ENCODE measurements at places on chromosomes 4 and X.

GRCh38 chr4:98613453-98614075 lies 44.8 kb downstream of the TSPAN5 start:
- peak; percentile 37 for DNase-seq

GRCh38 chrX:132956421-132957210 lies 1.8 kb downstream of the HS6ST2 start:
- no peak for DNase-seq

- no peak for DNase-seq
These were observed 115.9 kb upstream of the RBPJ start for GRCh38 chr4:26204911-26205370.

- DNase-seq = peak; percentile 1
These were observed 11.3 kb downstream of the EXOC1 start for GRCh38 chr4:55864577-55865223.

DNA sequence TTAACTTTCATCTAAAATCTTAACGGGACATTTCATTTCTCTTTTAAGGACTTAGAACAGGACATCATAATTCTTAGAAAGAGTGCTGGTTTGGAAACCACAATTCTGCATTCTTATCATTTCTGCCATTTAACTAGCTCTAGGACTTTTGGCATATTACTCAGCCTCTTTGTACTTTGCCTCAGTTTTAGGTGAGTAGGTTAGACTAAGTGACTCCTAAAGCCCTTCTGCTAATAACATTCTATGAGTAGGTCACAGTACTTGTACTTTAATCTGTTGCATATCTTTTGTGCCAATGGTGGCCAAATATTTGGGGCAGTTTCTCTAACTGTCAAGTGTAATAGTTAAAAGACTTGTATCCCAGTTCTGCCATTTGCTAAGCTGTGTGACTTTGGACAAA lies 115.4 kb upstream of the NUDT6 start:
- peak; percentile 63 for DNase-seq

DNA sequence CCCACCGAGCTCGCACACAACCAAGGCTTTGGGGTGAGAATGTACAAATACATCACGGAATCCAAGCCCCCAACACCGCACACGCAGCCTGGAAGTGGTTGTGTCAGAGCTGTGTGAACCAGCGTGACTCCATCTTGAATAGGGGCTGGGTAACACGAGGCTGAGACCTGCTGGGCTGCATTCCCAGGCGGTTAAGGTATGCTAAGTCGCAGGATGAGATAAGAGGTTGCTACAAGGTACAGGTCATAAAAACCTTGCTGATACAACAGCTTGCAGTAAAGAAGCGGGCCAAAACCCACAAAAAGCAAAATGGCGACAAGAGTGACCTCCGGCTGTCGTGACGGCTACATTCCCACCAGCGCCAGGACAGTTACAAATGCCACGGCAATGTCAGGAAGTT lies 258.4 kb downstream of the DHRSX start:
- DNase-seq = no peak

DNA sequence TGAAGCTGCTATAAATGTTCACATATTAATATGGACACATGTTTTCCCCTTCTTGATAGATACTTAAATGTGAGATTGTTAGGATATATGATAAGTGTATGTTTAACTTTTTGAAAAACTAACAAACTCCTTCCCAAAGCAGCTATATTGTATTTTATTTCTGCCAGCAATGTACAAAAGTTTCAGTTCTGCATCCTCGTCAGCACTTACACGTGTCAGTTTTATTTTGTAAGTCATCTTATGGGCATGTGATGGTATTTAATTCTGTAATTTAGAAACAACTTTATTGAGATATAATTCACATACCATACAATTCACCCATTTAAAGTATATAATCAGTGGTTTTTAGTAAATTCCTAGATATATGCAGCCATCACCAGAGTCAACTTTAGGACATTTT lies 31.6 kb downstream of the RAPGEF2 start:
- no peak for DNase-seq

DNA sequence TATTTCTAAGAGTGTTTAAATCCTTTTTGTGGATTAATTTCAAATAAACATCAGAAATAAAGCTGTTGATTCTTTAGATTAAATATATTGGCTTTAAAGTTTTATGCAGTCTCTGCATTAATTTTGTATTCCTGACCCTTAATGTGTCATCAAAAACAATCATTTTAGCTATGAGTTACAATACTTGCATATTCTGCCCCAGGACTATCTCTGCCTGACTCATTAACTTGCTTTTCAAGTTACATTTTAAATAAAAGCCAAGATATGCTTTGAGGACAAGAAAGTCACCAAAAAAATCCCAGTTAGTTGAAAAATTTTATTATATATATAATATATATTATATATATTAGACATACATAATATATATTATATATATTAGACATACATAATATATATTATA lies 208.7 kb downstream of the ADGRL3 start:
- no peak for DNase-seq

DNA sequence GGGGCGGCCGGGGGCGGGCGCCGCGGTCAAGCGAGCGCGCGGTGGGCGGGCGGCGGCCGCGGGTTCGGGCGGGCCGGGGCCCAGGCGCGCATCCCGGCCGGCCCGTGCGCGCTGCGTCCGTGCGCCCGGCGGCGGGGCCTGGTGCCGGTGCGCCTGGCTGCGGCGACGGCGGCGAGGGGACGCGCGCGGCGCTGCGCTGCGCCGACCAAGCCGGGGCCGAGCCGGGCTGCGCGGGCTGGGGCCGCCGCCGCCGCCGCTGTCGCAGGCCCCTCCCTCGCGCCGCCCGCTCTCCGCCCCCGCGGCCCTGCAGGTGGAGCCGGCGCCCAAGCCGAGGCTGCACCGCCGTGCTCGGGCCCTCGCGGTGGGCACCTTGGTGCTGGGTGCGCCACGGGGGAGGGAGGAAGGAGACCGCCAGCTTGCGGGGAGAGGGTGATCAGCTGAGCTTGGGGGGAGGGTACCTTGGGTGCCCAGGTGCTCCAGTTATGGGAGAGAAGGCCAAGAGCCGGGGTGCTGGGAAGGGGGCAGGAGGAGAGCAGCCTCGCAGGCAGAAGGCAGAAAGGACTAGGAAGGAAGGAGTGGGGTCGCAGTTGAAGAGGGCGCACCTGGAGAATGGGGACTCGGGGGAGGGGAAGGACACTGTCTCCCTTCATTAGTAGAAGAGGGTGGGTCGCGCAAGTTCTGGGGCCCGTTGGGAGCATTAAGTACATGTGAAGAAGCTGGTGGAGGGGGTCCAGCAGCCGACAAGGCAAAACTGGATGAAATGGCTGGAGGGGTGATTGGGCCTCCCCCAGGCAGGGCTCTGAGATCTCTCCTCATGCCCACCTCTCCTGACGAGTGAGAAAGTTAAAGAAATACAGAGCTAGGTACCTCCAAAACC lies at the start of gene PPP2R2C:
Gene PPP2R2C, minus strand, starts transcription at position 228 of the 877 bp plus-strand sequence. CDS start 385 bp downstream, outside the sequence.
- peak; percentile 2 for DNase-seq

GRCh38 chr4:74039315-74039763 lies 850 bp upstream of the CXCL3 start:
- DNase-seq = no peak

DNA sequence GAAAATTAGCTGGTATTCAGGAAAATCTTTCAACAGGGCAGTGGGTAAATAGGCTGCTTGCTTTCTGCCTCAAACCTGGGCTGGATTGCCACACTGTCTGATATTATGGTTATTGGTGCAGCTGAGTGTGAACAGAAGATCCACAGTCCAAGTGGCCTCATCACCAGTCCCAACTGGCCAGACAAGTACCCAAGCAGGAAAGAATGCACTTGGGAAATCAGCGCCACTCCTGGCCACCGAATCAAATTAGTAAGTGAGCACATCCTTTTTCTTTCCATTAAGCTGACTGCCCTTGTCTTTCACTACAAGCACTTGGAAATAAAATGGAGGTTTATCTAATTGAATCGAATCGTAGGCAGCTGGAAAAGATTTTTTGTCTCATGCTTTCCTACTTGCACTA lies 204.7 kb downstream of the TLL1 start:
- DNase-seq = no peak

GRCh38 chr4:146916479-146917076 lies 29.1 kb downstream of the TTC29 start:
- peak; percentile 78 for DNase-seq

- DNase-seq = no peak
These were observed 102.0 kb upstream of the GATB start for GRCh38 chr4:151862766-151863165.

DNA sequence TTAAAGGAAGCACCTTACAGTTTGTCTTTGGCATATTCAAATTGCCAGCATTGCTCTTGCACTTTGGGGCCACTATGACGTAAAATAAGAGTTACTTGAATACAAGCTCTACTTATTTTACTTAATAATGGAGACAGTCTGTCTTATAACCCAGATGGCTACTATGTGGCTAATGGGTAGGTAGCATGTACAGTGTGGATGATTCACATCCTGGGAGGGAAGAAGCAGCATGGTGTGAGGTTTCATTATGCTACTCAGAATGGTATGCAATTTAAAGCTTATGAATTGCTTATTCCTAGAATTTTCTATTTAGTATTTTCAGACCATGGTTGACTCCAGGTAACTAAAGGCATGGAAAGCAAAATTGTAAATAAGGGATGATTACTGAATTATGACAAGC lies 761.8 kb upstream of the ATOH1 start:
- no peak for DNase-seq

- DNase-seq = peak; percentile 75
These were observed 148.5 kb downstream of the DHRSX start for GRCh38 chrX:2351999-2352995.

DNA sequence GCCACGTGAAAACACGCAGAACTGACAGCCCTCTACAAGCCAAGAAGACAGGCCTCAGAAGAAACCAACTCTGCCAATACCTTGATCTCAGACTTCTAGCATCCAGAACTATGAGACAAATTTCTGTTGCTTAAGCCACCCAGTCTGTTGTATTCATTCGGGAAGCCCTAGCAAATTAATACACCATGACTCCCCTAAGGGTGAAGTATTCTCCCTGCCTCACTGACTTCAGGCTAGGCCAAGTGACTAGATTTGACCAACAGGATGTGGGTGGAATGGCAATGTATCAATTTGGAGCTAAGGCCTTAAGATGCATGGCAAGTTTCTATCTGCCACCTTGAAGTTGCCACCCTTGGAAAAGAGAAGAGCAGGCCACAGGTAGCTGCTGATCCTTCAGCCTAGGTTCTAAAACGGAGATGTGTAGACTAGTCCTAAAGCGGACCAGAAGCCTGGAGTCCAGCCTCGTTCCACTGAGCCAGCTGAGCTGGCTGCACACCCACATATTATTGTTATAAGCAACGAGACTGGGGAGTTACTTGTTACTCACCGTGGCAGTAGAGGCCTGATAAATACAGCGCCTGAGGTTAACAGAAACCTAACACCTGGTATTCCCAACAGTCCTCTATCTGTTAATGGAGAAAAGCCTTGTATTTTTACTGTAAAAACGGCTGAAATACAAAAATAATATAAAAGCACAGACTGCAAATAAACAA lies 16.4 kb downstream of the SCARB2 start:
- peak; percentile 34 for DNase-seq

DNA sequence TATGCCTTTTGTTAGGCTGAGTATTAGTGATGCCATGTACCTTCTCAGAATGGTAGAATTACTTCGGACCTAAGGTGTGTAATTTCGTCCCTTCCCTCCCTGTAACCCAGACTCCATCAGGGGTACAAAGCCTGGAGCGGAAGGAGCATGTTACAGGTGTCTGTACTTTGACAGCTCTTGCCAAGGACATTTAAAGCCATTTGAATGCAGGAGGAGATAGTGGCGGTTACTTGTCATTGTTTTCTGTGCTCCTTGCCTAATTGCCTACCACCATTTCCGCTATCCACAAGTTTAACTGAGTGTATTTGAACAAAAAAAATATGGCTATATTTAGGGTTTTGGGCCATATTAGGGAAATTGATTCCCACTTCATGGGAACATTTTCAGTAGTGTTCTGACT lies 1.8 kb downstream of the FNIP2 start:
- no peak for DNase-seq

DNA sequence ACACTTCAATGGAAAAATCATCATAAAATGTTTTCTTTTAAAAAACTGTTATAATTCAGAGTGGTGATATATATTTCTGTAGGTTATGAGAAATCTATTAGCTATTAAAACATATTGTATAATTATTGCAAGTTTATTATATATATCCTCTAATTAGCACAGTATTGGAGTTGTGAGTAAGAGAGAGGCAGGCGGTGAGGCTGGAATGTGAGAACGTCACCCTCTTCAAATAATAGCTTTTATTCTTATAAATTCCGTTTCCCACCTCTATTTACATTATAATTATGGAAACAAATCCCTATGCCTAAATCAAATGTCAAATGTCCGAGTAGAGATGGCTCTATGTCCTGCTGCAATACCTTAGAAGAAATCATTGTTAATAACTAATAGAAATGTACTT lies 292.9 kb downstream of the ADGRL3 start:
- no peak for DNase-seq

GRCh38 chr4:90543419-90544170 lies 416.4 kb downstream of the CCSER1 start:
- no peak for DNase-seq
